Right lobe of liver (tissue), 6 donors: ENCODE measurements at places on chromosomes 6 and 20. TPM values are rescaled to one million over a fixed set of nuclear protein-coding genes. Genes with fewer than 3 reads are reported as not detected.

ZBTB22 gene
- total RNA-seq, result 6.8 TPM

- no peak for DNase-seq
Observed at GRCh38 chr6:24740861-24741260, 21.9 kb upstream of the C6orf62 start.

- no peak for DNase-seq
Observed at GRCh38 chr6:38391626-38392579, 247.8 kb downstream of the BTBD9 start.

GRCh38 chr6:42075159-42075838, 25.0 kb downstream of the TAF8 start:
- peak; percentile 73 for DNase-seq

DNA sequence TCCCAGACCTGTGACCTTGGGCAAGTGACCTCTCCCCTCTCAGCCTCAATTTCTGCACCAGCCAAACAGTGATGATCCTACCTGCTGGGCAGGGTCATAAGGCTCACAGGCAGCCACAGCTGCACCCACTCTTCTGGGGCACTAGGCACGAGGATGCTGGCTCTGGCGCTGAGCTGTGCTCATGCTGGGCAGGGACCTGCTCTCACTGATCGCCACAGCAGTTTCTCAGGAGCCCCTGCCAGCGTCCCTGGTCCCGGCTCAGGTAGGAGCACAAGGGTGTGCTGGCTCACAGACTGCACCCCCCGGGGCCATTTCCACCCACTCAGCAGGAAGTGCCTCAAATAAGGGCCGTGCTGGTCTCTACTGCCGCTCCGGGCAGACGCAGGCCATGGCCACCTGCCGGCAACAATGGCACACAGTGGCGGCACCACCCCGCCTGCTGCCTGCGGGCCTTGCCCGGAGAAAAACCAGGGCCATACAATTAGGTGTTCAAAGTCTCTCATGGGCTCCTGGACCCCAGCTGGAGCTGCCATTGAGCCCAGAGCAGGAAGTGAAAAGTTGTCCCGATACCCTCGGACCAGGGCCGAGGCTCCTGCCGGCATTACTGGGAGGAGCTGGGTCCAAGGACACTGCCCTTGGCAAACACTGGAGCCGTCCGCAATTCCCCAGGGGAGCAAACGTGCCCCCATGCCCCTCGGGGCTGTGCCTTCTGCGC, 4.6 kb upstream of the CABLES2 start:
- DNase-seq, result no peak

MRS2 gene
- 11.1 TPM for total RNA-seq

- no peak for DNase-seq
Observed at GRCh38 chr6:155246825-155247224, 17.0 kb upstream of the CLDN20 start.

GRCh38 chr6:106509420-106510089, 119.7 kb downstream of the RTN4IP1 start:
- no peak for DNase-seq

- DNase-seq, result no peak
Observed at GRCh38 chr6:111993342-111993741, 60.6 kb upstream of the CCN6 start.

DNA sequence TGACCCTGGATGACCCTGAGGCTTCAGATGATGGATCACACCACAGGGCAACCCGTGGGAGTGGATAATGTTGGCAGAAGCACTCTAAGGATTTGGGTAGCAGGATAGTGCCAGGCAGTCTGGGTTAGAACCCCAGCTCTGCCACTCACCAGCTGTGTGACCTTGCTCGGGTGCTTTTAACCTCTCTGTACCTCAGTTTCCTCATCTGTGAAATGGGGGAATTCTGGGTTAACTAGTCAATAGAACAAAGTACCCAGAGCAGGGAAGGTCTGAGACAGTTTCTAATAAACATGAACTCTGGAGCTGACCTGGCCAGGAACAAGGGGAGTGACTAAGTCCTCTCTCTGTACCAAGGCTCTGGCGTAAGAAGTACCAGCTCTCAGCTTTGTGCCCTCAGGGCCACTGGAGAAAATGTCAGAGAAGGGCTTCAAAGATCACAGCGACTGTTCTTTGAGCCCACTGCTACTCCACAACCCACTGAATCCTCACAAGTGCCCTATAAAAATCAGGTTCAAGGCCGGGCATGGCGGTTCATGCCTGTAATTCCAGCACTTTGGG, 14.7 kb upstream of the NOL4L start:
- DNase-seq, result no peak

THBD gene
- total RNA-seq, result 5.3 TPM
